ENCODE measurements at places on chromosomes 5 and 9.

- DNase-seq: no peak
Measured at GRCh38 chr5:83614841-83615240, 105.8 kb downstream of the HAPLN1 start.

DNA sequence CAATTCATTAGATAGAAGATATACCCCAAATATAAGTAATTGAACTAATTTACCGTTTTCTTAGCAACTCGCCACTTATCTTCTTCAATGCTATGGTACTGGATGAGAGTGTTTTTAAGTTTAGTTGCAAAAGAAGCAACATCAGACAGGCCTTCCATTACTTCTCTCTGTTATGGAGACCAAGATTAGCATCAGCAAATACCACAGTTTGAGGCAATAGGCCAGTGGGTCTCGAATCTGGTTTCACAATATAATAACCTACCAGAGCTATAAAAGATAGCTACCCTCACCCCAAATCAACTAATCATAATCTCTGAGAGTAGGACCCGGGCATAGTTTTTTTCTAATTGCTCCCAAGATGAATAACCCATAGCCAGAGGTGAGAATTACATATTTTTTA, 5.1 kb downstream of the STARD4 start:
- DNase-seq: no peak

GRCh38 chr9:77999231-77999631, 32.4 kb downstream of the GNAQ start:
- DNase-seq: no peak

GRCh38 chr9:127927201-127927987, 3.2 kb downstream of the PIP5KL1 start:
- DNase-seq: peak; percentile 61

DNA sequence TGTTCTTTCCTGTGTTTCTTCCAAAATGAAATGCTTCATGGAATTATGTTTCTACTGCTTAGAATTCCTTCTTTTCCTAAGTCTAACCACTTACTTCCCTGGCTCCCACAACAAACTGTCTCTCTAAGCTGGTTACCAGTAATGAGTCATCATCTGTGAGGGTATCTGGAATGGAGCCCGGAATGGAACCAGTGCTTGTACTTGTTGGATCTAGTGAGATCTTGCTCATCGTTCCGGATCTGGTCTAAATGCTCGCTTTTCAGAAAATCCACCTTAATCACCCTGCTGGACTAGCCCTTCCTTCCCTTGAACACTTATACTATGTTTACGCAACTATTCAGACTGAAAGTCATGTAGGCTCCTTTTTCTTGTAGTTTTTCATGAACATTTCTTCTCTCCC, 184.8 kb downstream of the PBX3 start:
- DNase-seq: no peak

- no peak for DNase-seq
Measured at GRCh38 chr5:4661836-4662235, 478.3 kb upstream of the ADAMTS16 start.

GRCh38 chr9:38298503-38298902, 94.0 kb upstream of the ALDH1B1 start:
- no peak for DNase-seq

- DNase-seq: no peak
Measured at GRCh38 chr5:178298283-178298807, 65.7 kb upstream of the PHYKPL start.

- DNase-seq: no peak
Measured at GRCh38 chr5:74355041-74355824, 285.3 kb downstream of the ENC1 start.

- no peak for DNase-seq
Measured at GRCh38 chr5:163503106-163504078, 2.0 kb upstream of the MAT2B start.

DNA sequence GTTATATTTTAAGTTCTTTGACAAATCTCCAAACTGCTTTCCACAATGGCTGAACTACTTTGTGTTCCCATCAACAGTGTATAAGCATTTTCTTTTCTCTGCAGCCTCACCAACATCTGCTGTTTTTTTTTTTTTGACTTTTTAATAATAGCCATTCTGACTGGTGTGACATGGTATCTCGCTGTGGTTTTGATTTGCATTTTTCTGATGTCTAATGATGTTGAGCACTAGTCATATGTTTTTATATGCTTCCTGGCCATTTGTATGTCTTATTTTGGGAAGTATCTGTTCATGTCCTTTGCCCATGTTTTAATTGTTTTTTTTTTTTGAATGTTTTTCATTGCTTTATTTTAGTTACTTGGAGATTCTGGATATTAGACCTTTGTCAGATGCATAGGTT, 196.6 kb downstream of the PLK2 start:
- no peak for DNase-seq

GRCh38 chr9:90637626-90638025, 5.0 kb downstream of the DIRAS2 start:
- DNase-seq: no peak

DNA sequence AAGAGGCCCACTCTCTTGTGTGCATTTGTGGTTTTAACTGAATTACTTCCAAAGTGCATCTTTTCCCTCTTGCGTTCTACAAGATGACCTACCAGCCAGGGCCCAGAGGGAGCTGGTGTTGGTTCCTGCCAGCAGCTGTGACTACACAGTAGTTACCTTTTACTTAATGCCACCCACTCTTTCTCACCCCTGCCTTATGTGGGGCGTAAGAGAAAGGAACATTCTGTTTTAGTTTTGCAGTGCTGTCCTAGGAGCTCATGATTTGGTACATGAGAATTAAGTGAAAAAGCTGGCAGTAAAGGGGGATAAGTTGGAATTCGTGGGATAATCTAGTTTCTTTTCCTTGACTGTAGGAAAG, 45.4 kb downstream of the RCL1 start:
- no peak for DNase-seq

- DNase-seq: no peak
Measured at GRCh38 chr9:5073701-5074100, 88.6 kb downstream of the JAK2 start.

GRCh38 chr5:71905834-71906711, 187.0 kb downstream of the CARTPT start:
- no peak for DNase-seq

GRCh38 chr9:8391132-8391531, 591.6 kb upstream of the DMAC1 start:
- no peak for DNase-seq

DNA sequence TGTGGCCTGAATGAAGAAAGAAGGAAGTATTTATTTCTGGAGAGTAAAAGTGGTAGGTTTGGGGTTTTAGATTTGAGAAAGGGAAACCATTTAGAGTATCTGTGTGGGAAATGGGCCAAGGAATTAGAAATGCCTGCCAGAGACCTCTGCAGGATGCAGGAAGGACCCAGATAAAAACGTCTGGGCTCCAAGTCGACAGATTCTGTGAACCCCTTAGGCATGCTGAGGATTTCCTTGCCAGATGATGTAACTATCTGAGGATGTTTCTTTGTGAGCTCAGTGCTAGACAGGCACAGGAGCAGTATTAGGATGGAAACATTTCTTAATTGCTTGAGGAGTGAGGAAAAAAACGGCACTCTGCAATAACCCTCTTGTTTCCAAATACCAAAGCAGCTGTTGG, 251.8 kb upstream of the DMRT1 start:
- no peak for DNase-seq

GRCh38 chr9:129609486-129610212, 11.3 kb downstream of the C9orf50 start:
- DNase-seq: peak; percentile 58

DNA sequence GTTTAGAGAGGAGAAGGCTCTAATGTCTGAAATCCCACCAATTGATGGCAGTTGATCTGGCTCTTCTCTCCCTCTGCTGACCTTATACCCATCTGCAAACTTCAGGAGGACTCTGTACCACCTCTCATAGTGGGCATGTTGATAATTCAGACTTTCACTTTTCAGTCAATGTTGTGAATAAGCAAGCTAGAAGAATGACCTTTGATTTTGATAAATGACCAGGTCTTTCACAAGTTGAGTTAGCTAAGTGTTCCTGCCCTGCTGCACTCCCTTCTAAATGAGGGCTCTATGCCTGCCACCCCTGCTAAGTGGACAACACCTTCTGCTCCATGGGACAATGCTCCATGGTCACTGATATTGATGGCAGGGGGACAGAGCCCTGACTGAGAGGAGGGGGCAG, 74.7 kb downstream of the SPRY4 start:
- no peak for DNase-seq

DNA sequence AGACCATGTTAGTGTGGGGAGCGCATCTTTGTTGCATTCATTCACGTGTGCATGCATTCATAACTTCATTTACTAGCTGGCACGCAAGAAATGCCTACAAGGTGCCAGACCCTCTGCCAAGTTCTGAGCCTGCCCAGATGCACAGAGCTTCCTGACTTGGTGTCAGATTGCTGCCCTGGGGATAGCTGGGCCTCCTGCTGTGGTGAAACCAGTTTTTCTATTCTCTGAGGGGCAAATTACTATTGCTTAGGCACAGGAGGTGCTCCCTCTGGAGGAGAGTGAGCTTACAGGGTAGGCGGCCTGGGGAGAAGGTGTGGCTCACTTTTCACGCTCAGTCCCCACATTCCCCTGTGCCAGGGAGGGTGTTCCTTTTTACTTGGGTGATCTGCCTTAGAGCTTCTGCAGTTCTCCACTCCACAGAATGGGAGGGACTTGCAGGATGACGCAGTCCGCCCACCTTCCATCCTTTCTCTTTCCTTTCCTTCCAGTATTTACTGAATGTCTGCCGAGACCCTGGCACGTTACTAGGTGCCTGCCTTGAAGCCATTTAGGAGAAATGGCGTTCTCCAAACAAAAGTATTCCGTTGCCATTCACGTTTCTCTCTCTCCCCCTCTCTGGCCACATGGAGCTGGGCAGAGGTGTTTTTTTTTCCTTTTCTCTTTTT, 27.9 kb upstream of the CTNNA1 start:
- DNase-seq: no peak

GRCh38 chr5:43514471-43514815, 505 bp downstream of the C5orf34 start:
- DNase-seq: no peak

DNA sequence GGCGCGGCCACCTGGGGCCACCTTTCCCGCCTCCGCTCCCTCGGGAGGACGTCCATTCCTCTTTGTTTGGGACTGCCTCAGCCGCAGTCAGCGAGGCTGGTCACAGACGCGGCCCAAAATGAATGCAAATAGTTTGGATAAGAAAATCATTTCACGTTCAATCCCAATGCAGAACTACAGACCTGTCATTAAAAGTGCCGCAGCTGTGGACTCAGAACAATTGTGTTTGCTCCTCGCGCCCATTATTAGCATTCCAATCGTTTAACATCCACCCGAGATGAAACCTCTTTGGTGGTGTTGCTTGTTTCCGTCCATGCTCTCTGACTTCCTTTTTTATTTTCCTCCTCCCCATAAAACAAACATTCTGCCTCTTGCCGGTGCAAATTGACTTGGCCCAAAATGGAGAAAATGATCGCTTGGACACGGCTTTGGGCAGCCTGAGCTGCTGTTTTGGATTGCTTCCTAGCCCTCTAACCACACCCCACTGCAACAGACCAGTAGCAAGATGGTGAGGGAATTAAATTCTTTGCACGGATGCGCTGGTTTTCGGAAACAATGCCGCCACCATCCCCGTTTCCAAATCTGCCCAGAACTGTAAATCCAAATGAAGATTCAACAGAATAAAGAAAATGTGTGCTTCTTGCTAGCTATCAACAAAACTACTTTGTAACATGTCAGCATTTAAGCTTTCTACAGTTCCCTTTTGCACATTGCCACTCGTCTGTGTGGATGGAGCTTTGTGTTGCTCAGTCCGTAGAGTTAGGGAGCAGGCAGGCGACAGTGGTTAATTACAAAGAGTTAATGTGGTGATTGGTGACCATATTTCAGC, 784 bp downstream of the NLN start:
- no peak for DNase-seq

GRCh38 chr5:16025681-16026080, 153.9 kb downstream of the MARCHF11 start:
- DNase-seq: no peak

DNA sequence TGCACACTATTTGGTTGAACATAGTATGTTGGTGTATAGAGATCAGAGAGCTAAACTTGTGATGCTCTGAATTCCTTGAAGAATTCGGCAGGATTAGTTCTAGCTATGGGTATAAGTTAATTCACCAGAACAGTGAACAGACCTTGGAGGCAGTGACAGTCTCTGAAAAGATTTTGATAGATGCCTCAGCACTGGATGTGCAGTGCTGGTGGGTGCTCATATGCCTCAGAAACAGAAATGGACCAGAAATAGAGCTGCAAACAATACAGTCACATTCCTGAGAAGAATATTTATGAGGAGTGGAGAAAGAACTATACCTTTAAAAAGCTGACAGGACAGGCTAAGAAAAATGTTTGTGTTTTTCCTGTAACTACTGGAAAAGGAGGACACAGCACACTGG, 747.7 kb downstream of the KCTD16 start:
- no peak for DNase-seq

DNA sequence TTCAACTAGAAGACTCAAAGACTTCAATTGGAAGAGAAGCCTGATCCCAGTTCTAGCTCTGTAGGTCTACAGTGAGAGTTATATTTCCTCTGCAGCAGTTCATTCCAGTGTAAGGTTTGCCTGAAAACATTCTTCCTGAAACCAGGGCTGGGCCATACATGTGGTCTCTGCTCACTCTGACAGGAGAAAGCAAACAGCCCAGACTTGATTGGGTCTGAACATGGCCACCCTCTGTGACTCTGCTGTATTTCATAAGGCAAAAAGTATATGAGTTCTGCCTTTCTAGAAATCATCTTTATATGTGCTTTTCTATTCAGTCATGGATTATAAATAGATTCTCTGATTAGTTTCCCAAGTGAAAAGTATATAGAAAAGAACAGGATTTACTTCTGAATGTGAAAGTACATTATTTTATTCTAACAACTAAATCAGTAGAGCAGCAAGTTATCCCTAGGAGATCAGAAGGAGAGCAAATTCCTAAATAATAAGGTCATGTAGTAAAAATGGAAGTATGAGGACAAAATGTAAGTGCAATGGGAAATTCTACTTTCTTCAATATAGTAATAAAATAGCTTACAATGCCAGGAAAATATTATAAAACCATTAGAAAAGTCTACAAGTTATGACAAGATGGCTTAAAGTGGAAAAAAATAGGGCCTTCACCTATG, 144.3 kb downstream of the EFNA5 start:
- no peak for DNase-seq

DNA sequence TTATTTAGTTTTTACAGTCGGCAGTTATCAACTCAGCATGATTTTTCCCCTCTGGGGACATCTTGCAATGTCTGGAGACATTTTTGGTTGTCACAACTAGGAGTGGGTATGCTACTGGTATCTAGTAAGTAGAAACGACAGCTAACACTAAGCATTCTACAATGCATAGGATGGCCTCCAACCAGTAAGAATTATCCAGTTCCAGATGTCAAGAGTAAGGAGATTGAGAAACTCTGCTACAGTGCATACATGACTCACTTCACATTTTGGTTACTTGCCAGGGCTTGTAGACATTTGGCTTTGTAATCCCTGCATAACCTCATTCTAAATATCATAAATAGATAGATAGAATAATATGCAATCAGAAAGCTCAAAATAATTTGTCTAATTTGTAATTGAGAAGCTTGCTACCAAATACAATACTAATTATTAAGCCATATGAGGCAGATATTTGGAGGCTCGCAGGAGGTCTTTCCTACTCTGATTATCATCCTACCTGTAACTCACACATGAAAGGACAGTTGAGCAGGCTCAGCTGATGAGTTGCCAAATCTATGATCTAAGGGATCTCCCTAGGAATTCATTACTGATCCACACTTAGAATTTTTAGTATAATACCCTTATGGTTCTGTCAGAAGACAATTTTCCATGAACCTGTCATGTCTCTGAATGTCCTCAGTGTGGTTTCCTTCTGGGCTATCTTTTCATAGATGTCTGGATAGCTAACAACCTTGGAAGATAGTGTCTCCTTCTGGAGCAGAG, 346.9 kb upstream of the TLE4 start:
- no peak for DNase-seq

GRCh38 chr5:172361566-172362238, 78.1 kb upstream of the UBTD2 start:
- DNase-seq: no peak

Data from activated T-helper 1 cell treated with Interleukin-2 at 50 U/mL for 16 hours (primary cell).